Omental fat pad (tissue), 4 donors: ENCODE measurements at places on chromosomes 13 and 19.
A peak's percentile ranks its signal among the peaks of the same experiment; 100 is the strongest.

- DNase-seq, result no peak
Observed at GRCh38 chr13:33328701-33329100, 43.1 kb upstream of the STARD13 start.

DNA sequence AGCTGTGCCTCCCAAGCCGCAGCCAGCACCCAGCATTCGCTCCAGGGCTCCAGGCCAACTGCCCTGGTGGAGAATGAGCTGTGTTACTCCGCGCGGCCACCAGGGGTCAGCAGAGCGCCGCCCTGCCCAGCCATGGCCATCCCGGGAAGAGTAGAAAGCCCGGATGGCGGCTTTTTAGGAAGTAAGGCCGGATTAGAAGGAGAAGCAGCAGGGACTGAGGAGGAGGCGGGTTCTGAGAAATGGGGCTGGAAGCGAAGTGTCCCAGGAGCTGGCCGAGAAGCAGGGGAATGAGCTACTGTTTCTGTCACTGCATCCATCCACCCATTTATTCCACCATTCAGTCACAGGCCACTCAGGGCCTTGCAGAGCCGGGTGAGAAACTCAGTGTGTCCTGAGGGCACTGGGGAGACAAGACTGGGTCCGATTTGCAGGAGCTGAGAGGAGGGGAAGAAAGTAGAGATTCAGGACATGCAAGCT lies 6.6 kb upstream of the NPAS1 start:
- peak; percentile 74 for DNase-seq

- DNase-seq, result no peak
Observed at GRCh38 chr13:23705583-23705982, 135.4 kb downstream of the TNFRSF19 start.

GRCh38 chr13:51562011-51562671 lies 22.1 kb upstream of the WDFY2 start:
- DNase-seq, result no peak

- DNase-seq, result no peak
Observed at GRCh38 chr13:97881556-97881955, 71.9 kb upstream of the IPO5 start.

- DNase-seq, result no peak
Observed at GRCh38 chr19:17118957-17119356, 43.4 kb downstream of the MYO9B start.

GRCh38 chr13:84076280-84076679 lies 194.0 kb upstream of the SLITRK1 start:
- DNase-seq, result no peak

GRCh38 chr13:42786715-42787114 lies 5.3 kb downstream of the FAM216B start:
- no peak for DNase-seq

- DNase-seq, result no peak
Observed at GRCh38 chr13:63367522-63368198, 1952.0 kb upstream of the PCDH20 start.

DNA sequence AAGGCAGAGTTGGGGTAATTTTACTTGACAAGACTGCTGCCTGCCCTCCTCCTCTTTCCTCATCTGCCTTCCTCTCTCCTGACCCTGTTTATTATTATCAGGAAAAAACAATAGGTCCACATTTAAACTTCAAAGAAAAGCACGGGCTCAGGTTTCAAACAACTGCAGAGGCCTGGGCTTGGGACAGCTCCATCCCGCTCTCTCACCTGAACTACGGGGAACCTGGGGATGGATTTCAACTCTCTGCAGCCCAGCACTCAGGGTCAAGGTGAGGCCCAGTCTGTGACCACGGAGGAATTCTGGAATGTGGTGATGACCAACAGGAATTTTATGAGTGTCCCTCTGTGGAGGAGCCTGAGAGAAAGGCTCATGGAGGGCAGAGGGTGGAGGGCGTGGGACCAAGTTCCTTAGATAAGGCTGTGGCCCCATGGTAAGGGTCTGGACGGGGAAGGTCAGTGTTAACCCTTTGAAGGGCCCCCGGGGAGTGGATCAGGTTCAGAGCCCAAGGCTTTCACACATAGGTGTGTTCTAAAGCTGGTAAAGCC lies 220.8 kb upstream of the MAB21L1 start:
- DNase-seq, result no peak

DNA sequence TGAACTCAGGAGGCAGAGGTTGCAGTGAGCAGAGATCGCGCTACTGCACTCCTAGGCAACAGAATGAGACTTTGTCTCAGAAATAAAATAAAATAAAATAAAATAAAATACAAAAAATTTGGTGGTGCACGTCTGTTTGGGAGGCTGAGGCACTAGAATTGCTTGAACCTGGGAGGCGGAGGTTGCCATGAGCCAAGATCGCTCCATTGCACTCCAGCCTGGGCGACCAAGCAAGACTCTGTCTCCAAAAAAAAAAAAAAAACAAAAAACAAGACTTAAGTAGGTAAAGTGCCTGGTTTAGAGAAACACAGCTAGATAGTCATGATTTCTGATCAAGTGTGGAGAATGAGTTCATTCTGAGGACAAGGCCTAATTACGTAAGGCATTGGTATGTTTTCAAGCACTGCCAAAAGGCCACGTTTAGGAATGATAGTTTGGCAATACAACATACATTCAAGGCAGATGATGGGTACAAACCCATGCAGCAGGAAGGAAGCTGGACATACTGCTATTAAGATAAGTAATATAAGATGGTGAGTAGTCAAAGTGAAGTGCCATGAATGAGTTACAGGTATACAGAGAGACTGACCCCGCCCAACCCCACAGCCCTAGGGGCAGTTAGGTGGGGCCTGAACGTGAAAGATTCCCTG lies 4.8 kb upstream of the UCHL3 start:
- DNase-seq, result no peak

GRCh38 chr13:40651866-40652587 lies 14.4 kb downstream of the FOXO1 start:
- no peak for DNase-seq

- DNase-seq, result no peak
Observed at GRCh38 chr19:29836409-29836825, 24.6 kb downstream of the CCNE1 start.

GRCh38 chr13:99913167-99913566 lies 58.4 kb downstream of the ZIC5 start:
- DNase-seq, result no peak

- no peak for DNase-seq
Observed at GRCh38 chr19:46049597-46049996, 8.8 kb upstream of the IGFL4 start.

DNA sequence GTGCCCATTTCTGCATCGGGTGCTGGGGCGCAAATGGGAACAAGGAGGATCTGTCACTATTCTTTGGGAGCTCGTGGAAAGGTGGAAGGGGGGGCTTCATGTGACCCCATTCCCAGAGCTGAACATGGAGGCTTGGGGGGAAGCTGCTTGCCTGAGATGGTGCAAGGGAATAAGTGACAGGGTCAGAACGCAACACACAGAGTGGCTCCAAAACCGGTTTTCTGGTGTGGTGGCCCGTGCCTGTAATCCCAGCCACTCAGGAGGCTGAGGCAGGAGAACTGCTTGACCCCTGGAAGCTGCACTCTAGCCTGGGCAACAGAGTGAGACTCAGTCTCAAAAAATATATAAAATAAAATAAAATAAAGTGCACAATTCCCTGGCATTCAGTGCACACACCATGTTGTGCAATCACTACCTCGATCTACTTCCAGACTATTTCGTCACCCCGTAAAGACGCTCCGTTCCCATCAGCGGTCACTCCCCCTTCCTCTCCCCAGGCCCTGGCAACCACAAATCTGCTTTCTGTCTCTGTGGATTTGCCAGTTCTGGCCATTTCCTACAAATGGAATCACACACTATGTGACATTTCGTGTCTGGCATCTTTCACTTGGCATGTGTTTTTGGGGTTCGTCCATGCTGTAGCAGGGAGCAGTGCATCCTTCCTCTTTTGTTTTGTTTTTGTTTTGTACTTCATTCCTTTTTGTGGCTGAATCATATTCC lies 18.2 kb upstream of the COMP start:
- no peak for DNase-seq

DNA sequence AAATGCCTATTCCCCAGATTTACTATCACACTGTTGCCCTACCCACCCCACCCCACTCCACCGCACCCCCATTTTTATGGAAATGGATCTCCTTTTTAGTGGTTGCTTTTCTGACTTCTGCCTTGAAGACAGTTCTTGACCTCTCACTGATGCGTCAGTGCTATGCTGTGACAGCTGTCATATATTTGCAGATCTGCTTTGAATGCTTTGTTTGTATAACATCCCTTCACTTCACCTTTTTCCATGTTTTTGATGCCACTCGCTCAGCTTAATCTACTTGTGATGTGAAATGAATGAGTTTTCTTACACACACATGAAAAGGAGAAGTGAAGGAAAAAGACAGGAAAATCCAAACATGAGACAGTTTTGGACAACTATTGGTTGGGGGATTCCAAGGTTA lies 731.0 kb downstream of the SLITRK6 start:
- DNase-seq, result no peak

- no peak for DNase-seq
Observed at GRCh38 chr19:45938733-45939319, 24.2 kb upstream of the NANOS2 start.

DNA sequence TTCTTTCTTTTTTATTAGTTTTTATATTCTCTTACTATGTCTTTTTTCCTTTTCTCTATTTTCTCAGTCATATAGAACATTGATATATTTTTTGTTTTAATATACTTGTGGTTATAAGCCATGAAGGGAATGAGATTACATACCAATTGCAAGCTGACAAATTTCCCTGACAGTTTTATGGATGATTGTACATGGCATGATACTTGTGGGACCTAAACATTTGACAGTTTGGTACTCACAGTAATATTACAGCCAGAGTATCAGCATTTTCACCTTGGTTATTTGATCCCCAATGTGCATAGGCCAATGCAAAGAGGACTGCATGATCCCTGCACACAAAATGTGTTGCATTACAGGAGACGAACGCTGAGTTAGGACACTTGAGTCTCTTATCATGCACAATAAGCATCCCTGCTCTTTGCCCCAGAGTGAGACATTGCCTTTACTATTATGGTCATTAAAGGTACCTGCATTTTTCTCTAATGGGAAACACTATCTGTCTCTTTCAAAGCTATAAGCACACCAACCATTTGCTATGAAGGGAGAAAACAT lies 713.4 kb upstream of the PCDH20 start:
- no peak for DNase-seq

- DNase-seq, result no peak
Observed at GRCh38 chr19:18922228-18922985, 2.9 kb downstream of the DDX49 start.

- no peak for DNase-seq
Observed at GRCh38 chr13:59459972-59460371, 703.8 kb downstream of the DIAPH3 start.

DNA sequence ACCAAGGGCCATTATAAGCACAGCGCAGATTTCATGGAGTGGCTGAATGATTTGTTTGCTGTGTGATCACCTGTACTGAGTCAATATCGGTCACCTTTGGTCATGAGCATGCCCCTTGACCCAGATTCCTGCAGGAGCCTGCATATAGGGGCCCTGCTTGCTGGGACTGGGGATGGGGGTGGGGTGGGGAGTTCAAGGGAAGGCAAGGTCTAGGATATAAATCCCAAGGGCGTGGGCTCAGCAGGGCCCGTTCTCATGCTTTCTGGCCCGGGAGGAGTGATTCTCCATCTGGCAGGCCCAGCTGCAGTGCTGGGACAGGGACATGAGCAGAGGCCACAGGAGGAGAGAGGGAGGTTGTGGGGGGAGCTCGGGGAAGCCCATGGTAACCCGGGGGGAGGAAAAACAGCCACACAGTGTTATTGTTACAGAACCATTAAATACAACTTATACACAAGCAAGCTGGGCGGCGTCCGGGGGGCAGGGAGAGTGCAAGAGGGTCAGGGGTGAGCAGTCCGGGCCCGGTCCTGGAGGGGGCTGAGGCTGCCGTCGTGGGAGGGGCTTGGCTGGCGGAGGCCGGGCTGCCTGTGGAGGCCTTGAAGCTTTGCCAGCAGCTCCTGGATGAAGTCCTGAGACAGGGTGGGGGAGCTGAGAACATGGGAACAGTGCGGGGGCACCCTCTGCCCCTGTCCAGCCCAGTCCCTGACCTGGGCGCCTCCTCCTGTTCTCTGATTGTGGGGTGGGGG lies 5.2 kb downstream of the PPP1R14A start:
- no peak for DNase-seq

GRCh38 chr19:6692027-6692426 lies 22.1 kb upstream of the TNFSF14 start:
- no peak for DNase-seq

- no peak for DNase-seq
Observed at GRCh38 chr13:24648271-24648670, 31.9 kb upstream of the ATP12A start.

- DNase-seq, result peak; percentile 75
Observed at GRCh38 chr19:43950834-43951645, at the start of gene ZNF221. ZNF221 (plus strand) TSS chr19:43951228; CDS start chr19:43962727, 11,499 bp downstream.

- no peak for DNase-seq
Observed at GRCh38 chr13:111371720-111372119, 51.3 kb downstream of the TEX29 start.

- DNase-seq, result no peak
Observed at GRCh38 chr13:102700088-102701031, 5.5 kb upstream of the METTL21C start.

DNA sequence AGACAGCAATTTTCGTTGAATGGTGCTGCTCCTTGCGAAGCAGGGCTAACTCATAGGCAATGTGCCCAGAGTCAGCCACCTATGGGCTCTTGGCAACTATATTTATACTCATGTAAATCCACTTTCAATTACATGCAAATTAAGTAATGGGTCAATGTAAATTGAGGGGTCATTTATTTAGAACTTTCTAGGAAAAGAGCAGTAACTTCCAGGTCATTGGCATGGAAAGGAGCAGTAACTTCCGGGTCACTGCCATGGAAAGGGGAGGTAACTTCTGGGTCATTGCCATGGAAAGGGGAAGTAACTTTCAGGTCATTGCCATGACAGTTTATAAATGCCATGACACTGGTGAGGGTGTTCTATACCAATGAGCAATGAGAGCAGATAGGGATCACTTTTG lies 11.6 kb downstream of the KLK4 start:
- DNase-seq, result no peak

DNA sequence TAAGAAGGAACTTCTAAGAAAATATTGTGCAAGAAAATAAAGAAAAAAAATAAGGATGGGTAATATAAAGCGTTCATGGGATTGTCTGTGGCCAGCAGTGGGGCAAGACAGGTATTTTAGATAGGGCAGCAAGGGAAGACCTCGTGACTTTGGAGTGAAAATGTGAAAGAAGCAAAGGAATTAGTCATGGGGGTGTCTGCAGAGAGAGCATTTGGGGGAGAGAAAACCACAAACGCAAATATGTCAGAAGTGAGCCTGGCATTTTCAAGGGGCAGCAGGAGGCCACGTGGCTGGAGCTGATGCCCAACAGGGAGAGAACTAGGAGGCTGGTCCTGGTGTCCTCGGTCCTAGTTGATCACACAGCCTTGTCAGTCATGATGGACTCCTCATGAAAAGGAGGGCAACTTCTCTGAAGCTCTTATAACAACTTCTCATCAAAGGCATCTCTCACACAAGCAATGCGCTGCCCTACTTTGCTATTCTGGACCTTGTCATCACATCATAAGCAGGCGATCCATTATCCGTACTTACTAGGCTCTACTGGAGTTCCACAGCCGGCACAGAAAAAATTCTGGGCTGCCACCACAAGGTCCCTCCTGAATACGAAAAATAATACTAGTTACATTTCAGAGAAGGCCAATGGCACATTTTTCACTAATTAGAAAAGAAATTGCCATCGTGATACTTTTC lies 31.0 kb downstream of the RUBCNL start:
- no peak for DNase-seq

- DNase-seq, result no peak
Observed at GRCh38 chr19:50837300-50837699, 3.9 kb upstream of the KLK15 start.

- no peak for DNase-seq
Observed at GRCh38 chr13:78465250-78465649, 138.1 kb downstream of the POU4F1 start.

GRCh38 chr19:1760020-1760419 lies 6.7 kb downstream of the ONECUT3 start:
- DNase-seq, result no peak
